ENCODE measurements at places on chromosomes 11 and 22.

DNA sequence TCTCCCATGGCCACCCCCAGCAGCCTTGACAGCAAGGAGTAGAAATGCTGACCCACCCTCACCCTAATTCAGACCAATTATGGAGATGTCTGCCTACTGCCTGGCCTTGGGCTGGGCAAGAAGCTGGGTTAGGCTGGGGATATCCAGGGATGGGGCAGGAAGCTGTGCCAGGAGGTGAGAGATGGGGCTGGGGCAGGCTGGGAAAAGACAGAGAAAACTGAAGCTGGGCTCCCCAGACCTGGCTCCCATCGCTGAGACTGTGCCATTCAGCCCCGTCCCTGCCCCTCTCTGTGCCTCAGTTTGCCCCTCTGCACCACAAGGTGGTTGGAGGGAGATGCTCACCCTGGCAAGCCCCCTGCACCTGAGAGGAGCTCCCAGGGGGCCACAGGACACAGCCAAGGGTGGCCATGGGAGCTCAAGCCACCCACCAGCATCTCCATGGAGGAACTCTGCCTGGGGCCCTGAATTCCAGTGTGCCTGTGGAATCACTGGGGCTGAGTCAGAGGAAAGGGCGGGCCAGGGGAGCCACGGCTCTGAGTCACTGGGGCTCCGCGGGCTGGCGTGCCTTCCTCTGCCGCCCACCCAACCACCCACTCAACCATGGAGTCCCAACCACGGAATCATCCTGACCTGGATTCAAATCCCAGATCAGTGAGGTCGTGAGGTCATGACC lies 6.0 kb upstream of the CARD10 start:
- no peak for DNase-seq

DNA sequence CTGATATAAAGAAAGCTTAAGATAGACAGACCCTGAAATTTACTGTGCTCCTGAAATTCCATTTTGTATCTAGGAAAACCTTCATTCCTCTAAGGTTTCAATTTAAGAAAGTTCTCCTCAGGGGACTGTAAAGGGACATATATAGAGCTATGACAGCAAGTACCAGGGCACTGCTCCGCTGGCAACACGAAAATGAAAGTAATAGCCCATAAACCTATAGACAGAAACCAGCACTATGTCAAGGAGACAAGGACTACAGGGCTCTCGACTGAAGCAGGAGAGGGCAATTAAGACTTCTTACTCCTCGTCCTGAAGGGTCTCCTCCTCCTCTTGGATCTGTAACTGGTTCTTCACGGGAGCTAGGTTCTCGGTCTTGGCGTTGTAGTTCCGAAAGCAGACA lies 6.9 kb downstream of the FEZ1 start:
- DNase-seq: no peak

- DNase-seq: no peak
These were observed 260.0 kb upstream of the POU2AF2 start for GRCh38 chr11:110985547-110985946.

DNA sequence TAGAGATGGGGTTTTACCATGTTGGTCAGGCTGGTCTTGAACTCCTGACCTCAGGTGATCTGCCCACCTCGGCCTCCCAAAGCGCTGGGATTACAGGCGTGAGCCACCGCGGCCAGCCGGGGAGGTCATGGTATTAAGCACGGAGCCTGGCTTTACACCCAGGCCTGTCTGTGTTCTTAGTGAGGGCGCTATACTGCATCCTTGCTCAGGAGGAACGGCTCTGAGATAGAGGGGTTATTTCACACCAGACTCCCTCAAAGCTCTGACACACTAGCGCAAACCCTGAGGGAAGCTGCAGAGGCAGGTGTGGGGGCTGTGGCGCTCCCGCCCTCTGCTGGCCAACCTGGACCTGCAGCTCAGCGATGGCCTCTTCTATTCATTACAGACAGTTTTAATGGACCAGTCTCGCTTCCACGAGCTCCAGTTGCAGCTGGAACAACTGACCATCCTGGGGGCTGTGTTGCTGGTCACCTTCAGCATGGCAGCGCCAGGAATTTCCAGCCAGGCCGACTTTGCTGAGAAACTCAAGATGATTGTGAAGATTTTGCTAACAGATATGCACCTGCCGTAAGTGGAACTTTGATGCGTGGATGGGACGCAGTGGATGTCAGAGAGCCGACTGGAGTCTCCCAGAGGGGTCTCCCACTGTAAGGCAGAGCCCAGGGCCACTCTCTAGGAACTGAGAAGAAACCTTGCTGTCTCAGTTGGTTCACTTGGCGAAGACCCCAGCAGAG lies 26.2 kb downstream of the TCP11L1 start:
- peak; percentile 57 for DNase-seq

DNA sequence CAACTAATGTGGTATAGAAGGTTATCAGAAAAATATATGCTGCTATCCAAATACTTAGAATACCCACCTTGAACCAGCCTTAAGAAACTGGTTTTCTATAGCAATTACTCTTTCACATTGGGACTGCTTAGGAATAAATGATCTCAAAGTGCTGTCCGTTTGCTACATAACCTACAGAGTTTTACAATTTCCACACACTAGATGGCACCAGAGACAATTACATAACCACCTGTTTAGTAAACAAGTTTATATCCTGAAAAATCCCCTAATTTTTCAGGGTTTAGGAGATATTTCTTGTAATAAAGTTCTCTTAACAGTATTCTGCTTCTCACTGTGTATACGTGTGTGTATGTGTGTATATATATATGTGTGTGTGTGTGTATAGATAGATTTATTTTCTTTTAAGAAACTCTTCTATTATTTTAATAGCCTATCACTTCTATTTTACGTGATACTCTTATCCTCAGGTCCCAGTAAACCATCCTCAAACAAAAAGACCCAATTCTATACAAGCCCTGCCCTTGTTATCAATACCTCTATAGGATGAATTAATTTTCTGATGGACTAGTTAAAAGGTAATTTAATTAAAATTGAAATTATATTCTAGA lies 6.7 kb upstream of the OR5I1 start:
- DNase-seq: no peak

DNA sequence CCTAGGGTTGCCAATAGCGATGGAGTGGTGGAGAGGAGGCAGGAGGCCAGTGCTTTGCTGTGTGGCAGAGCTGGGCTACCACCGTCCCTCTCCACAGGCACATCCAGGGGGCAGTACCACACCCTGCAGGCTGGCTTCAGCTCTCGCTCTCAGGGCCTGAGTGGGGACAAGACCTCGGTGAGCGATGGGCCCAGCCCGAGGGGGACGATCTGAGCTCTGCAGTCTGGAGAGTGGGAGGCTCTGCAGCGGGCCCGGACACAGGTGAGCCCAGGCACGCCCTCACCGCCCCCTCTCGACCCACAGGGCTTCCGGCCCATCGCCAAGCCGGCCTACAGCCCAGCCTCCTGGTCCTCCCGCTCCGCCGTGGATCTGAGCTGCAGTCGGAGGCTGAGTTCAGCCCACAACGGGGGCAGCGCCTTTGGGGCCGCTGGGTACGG lies 2.5 kb downstream of the PKP3 start:
- DNase-seq: no peak

DNA sequence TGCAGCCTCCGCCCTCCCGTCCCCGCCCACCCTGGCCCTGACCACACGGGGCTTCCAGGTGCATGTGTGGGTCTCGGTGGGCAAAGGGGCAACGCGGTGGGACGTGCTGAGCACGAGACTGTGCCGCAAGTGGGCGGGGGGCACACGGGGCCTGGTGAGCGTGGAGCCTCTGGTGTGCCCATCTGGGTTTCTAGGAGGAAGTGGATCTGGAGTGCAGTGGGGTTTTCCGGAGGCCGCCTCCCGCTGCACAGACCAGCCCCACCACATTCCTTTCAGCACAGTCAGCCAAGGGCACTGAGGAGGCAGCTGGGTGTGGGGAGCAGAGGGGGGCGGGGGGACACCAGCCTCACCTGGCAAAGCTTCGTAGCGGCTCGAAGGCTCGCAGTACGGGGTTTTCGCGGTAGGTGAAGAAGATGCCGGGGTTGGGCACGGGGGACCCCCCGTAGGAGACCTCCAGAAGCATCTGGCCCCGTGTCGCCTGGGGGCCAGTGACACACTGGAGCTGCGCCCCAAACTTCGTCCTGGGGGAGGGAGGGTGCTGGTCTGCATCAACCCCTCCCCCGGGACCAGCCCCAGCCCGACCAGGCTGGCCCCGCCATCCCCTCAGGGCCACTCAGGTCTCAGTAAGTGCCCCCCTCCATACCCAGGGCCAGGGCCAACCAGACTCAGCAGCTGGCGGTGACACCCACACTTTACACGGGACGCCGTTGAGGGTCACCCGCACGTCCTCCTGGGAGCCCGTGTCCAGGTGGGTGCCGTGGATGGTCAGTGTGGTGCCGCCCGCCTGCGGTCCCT lies 12.4 kb upstream of the MAPK11 start:
- no peak for DNase-seq

DNA sequence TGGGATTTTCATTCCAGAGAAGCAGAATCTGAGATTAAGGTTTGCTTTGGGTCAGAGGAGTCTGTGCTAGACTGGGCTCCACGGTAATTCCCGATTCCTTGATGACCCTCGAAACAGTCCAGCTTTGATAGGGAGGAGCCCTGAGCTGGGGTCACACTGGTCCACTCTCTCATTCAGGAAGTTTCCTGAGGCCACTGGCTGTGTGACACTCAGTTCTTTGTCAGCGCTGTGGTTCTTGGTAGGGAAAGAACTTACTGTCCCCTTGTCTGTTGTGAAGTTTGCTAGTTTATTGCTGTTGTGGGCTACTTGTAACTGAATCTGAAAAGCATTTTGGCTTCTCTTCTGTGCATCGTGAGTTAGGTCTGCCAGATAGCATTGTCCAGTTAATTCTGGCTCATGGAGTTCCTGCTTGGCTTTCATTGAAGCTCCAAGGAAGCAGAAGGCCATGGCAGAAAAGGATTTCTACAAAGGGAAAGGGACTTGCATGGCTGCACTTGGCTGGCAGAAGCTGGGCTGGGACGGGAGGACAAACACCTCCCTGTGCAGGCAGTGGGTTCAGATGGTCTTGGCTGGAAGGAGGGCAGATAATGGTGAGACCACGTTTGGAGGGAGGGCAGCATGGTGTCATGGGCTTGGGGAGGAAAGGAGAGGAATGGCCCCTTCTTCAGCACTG lies 23.3 kb downstream of the BCR start:
- no peak for DNase-seq

GRCh38 chr11:31987118-31988005 lies 103.5 kb upstream of the RCN1 start:
- no peak for DNase-seq

GRCh38 chr11:121406291-121406690 lies 45.8 kb upstream of the SORL1 start:
- DNase-seq: no peak

DNA sequence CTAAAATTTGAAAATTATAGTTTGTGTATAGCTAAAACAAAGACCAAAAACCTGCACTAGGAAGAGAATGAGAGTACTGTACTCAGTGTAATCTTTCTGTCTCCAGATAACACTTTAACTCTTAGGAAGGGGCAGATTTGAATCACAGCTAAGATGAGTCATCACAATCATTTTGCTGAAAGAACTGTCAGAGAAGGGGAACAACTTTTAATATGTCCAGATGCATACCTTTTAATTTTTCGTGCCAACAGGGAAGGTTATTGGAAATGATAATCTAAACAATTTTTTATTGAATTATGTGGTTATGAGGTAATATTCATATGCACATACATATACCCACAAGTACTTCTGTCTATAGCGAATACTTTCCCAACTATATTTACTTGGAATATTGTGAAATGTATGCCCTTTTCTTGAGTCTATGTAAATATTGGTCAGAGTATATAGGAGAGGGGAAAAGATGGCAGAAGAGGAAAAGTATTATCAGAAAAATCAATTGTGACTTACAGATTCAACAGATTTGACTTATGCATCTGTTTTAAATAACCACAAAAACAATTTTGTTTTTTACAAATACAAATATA lies 51.1 kb upstream of the MUC15 start:
- no peak for DNase-seq

DNA sequence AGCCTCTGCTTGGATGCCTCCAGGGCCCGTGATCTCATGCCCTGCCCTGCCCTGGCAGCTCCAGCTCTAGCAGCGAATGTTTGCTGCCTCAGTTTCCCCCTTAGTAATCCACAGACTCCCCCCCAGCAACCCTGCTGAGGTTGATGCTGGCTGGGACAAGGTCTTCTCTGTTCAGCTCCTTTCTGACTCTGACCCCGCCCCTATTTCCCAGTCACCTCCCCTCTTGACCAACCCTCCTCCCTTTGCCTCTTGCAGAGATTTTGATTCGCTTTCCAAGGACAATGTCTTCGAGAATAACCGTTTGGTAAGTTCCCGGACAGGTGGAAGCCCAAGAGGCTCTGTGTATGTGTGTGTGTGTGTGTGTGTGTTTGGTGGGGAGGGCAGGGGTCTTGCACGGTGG lies 5.6 kb downstream of the MICALL1 start:
- no peak for DNase-seq

DNA sequence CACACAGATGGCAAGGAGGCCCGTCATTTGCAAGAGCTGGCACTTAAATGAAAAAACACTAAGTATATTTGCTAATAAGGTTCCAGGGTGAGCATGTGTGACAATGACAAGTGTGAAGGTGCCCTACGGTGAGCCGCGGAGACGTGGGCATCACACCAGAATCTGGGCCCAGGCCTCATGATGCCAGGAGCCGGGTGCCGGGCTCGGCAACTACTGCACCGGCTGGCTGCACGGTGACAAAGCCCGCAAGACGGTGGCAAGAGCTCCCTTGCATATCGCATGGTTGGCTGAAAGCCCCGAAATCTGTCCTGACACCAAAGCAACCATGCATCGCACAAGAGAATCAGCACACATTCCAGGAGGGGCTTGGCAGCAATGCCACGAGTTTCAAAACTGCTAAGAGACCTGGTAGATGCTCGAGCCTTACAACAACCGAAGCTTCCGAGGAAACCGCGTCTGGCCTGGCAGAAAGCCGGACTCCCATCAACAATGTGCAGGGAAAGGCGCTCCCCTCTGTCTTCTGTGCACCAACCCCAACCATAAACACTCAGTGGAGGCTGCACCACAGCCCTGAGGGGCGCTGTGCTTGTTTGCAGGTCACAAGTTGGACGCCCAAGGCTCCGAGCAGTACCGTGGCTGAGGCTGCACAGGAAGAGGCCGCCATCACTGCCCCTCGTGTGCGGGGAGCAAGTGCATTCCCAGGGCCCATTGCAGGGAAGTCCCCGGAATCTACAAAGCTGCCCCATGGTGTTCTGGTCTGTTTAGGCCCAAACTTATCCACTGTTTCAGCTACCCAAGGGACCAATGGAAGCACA lies 339.7 kb downstream of the CTTN start:
- no peak for DNase-seq

DNA sequence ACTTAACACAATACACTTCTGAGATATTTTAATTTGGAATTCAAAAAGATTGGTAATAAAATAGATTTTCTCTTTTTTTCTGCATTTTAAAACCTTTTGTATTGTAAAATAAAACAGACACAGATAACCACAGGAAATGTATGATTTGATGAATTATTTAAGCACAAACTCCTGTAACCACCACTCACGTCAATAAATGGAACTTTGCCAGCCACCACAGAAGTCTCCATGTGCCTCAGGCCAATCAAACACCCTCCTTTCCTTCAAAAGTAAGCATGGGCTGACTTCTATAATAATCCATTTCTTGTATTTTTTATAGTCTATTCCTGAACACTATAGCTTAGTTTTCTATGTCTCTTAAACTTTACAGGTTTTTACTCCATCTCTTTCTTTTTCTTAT lies 721.7 kb downstream of the DLG2 start:
- DNase-seq: no peak

- DNase-seq: no peak
These were observed 49.8 kb downstream of the APIP start for GRCh38 chr11:34866375-34866774.

Data from activated CD8-positive, alpha-beta memory T cell treated with anti-CD3 and anti-CD28 coated beads for 1 hour (primary cell).